ENCODE measurements at places on chromosomes 4 and X.

GRCh38 chr4:25182937-25183336, 22.7 kb upstream of the SEPSECS start:
- no peak for DNase-seq

- no peak for DNase-seq
These were observed 8.5 kb upstream of the GPR50 start for GRCh38 chrX:151167791-151168345.

DNA sequence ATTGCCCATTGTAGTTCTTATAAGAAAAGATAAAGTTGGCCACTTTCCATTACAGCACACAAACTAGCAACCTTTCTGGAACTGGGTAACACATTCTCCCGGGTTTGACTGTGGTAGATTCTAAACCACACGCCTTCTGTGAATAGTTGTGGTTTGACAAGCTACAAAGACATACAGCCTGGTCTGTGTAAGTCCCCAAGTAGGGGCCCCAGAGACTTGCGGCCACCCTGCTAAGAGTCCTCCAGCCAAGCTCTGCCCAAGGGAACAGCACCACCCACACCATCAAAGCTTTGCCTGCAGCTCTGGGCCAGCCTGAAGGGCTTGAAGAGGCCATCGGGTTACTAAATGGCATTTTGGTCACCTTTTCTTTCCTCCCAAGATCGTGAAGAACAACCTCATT, 203.4 kb downstream of the MAML3 start:
- peak; percentile 66 for DNase-seq

DNA sequence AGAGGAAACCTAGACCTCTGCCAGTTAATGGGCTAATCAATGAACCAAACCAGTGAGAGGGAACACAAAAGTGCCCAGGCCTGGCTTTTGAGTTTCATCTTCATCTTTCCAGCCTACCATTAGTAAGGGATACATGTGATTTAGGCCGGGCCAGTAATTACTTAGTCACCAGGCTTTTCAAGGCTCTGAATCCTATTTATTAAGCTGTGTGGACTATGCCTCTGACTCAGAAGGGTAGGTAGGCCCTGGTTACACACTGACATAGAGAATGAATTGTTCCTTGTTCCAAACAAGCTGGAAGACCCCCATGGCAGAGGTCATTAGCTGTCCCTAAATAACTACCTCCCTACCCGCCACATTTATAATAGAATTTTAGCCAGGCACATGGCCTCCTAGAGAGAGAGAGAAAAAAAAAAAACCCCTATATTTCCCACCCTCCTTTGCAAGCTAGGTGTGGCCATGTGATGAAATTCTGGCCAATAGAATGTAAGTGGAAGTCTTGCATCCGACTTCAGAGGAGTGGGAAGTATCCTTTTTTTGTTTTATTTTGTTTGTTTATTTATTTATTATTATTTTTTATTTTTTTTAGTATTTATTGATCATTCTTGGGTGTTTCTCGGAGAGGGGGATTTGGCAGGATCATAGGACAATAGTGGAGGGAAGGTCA, 112.3 kb upstream of the BCOR start:
- DNase-seq: no peak

- DNase-seq: no peak
These were observed 25.0 kb upstream of the DGKK start for GRCh38 chrX:50495616-50496015.

- DNase-seq: no peak
These were observed 50.2 kb upstream of the TADA2B start for GRCh38 chr4:6992728-6993677.

Data from activated CD8-positive, alpha-beta memory T cell treated with anti-CD3 and anti-CD28 coated beads, Interleukin-2, amount 50 U/mL, for 48 hours (primary cell).